ENCODE measurements at places on chromosomes 7 and 10.

DNA sequence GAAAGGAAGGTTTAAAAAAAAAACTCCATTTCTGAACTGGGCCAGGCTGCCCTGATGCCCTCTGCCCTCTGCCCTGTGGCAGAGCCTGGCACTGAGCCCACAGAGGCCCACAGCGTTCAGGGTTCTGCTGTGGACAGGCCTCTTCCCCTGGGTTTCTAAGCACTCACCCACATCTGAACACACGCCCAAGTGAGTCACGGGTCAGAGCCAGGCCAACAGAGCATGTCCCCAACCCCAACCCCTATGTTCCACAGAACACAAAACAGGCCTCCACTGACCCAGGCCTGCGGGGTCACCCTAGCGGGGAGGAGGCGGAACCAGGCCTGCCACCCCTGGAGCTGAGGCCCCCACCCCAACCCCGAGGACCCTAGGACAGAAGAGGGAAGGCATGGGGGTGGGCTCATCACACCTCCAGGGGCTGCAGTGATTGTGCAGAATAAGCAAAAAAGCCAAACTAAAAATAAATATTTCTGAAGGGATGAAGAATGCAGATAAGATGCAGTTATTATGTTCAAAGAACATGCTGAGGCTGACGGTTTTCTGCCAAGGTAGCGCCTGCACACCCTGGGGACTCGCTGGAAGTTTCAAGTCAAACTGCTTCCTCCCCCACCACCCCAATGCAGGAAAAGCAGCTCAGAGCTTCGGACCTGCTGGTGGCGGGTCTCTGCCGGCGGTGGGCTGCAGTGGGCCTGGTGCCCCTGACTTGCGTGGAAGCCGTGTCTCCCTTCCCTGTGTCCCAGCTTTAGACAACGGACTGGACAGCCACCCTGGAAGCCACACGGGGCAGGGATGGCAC is 5.4 kb downstream of the WDR86 start:
- DNase-seq = no peak

- DNase-seq = no peak
These were observed 22.8 kb upstream of the MALSU1 start for GRCh38 chr7:23276376-23276775.

DNA sequence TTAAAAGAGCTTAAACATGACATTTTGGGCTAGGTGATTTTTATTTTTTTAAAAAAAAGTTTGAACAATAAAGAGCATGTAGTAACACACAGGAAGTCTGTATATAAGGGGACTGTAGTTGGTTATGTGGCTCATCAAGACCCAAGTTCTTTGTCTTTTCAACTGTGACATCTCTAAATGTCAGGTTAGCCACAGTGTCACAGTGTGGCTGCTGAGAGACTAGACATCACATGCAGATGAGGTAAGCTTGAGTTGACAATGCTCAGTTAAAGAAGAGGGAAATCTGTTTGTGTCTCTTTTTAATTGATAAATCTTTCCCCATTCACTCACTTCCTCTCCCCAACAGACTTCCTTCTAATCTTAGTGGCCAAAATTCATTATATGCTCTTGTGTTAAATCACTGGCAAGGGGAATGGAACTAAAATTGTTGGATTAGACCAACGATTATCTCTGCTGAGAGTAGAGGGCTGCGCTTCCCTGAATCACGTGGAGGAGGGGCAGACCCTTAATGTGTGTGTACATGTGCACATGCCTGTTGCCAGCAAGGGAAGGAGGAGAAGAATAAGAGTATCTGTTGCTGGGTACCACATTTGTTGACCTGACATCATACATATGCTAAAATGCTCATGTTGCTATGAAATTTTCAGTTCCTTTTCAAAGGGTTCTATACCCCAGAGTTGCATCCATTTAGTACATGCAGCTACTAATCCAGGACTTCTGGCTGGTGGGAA is 78.3 kb downstream of the MMRN2 start:
- DNase-seq = no peak

DNA sequence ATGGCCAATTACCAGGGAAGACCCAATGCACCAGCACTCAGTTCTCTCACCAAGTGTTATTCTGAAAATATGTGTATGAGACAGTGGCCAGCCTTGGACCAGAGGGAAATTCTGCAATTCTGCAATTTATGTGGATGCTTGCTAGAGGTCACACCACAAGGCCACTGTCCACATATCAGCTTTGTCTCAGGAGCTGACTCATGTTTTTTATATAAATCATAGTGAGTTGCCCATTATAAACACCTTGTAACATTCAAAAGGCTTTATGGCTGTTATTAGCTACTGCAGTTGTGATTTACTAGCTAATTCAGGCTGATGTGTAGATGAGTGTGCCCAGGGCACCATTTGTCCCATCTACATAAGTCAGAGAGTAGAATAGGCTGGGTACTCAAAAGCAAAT is 649.0 kb downstream of the LRMDA start:
- no peak for DNase-seq

DNA sequence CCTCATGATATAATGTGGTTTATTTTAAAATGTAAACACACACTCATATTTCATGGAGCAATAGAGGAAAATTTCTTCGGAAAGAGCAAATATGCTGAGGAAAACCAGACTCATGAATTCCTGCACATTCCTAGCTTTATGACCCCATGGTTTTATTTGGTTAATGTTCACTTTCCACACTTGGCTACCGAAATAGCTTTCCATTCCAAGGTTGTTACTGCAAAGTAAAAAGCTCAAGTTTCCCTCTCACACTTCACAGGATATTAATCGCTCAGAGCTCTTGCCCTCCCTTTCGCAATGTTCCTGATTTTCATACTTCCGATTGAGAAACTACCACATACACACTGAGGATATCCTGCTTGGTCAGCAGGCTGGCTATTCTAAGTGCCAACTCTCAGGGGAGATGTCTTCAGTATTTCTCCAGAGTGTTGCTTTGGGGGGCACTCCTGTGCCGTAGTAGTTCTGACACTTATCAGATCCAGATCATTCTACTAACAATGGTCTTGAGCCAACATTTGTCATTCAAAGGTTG is 77.5 kb upstream of the STEAP1B start:
- DNase-seq = no peak
